ENCODE measurements at places on chromosomes 1 and 21. TPM values are rescaled to one million over a fixed set of nuclear protein-coding genes. Genes with fewer than 3 reads are reported as not detected.
A peak's percentile ranks its signal among the peaks of the same experiment; 100 is the strongest.

Gene PLXNA2
- 20.5 TPM for total RNA-seq

GRCh38 chr1:186568221-186568620 is 107.3 kb upstream of the PDC start:
- no peak for DNase-seq

- no peak for DNase-seq
Observed at GRCh38 chr1:175656416-175656815, 87.0 kb downstream of the TNR start.

Gene LELP1
- total RNA-seq = not detected

Gene PCP4
- total RNA-seq = not detected

DNA sequence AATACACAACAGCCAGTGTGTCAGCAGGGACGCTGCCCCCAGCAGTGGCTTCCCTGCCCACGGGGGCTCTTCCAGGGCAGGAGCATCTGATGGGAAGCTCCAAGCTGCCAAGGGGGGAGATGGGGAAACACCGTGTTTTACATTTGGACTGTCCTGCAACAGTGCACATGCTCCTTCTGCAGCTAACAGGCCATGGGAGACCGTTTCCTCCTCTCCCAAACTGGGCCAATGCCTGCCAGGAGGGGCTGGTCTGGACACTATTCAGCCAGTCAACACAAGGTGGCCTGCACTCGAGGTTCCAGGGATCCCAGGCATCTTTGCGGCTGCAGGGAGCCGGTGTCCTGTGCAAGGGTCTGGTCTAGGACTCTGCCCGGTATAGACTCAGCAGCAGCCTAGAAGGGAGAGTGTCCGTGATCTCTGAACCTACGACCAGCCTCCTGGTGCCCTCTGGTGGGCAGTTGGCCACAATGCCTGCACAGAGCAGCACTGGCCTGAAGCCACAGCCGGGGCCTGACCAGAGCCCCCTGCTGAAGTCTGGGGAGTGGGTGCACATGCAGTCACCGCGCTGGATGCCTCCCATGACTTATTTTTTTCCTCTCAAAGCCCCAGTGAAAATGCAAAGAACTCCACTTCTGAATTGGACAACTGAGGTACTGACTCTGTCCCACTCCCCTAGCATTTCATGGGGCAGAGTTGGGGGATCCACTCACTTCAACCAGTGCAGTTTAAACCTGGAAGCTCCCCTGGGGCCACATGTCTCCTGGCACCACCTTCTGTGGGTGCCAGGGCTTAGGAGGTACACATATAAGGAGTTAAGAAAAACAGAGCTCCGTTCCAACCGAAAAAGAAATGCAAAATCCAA is 33.3 kb downstream of the RCC2 start:
- DNase-seq = peak; percentile 89

GRCh38 chr1:203598752-203599151 is 27.9 kb upstream of the ATP2B4 start:
- no peak for DNase-seq

Gene PRCC
- total RNA-seq = 85.4 TPM

Gene CHODL
- total RNA-seq = not detected

DNA sequence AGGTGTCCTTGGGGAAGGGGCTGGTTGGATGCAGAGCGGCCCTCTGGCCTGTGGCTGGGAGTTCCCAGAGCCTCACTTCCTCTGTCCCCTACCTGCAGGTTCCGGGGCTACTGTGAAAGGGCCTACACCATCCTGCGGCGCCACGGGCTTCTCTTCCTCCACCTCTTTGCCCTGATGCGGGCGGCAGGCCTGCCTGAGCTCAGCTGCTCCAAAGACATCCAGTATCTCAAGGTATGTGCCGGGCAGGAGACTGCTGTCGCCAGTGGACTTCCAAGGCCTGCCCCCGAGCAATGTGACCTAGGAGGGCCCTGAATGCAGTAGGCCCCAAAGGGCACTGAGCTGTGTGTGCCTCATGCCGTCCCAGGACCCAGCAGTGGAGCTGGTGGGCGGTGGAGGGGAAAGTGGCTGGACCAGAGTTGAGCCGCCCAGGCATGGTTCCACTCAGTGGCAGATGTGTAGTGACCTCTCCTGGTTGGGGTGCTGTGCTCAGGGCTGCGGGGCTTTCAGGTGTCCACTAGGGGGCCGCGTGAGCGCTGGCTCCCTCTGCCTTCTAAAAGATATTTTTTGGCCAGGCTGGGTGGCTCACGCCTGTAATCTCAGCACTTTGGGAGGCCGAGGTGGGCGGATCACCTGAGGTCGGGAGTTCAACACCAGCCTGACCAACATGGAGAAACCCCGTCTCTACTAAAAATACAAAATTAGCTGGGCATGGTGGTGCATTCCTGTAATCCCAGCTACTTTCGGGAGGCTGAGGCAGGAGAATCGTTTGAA is 73.4 kb downstream of the PIK3CD start:
- no peak for DNase-seq

DNA sequence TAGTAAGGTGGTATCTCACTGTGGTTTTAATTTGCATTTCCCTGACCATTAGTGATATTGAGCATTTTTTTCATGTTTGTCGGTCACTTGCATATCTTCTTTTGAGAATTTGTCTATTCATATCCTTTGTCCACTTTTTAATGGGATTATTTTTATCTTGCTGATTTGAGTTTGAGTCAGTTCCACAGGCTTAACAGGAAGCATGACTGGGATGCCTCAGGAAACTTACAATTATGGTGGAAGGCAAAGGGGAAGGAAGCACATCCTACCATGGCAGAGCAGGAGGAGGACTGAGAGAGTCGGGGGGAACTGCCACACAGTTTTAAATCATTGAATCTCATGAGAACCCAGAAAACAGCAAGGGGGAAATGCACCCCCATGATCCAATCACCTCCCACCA is 51.1 kb downstream of the ODF2L start:
- DNase-seq = no peak

Data from osteocyte (in vitro differentiated cells).